Left renal pelvis (tissue), 4 donors: ENCODE measurements at places on chromosomes 7 and 10. TPM values are rescaled to one million over a fixed set of nuclear protein-coding genes. Genes with fewer than 3 reads are reported as not detected.

GRCh38 chr7:92793656-92794205 is 42.6 kb downstream of the CDK6 start:
- no peak for DNase-seq

DNA sequence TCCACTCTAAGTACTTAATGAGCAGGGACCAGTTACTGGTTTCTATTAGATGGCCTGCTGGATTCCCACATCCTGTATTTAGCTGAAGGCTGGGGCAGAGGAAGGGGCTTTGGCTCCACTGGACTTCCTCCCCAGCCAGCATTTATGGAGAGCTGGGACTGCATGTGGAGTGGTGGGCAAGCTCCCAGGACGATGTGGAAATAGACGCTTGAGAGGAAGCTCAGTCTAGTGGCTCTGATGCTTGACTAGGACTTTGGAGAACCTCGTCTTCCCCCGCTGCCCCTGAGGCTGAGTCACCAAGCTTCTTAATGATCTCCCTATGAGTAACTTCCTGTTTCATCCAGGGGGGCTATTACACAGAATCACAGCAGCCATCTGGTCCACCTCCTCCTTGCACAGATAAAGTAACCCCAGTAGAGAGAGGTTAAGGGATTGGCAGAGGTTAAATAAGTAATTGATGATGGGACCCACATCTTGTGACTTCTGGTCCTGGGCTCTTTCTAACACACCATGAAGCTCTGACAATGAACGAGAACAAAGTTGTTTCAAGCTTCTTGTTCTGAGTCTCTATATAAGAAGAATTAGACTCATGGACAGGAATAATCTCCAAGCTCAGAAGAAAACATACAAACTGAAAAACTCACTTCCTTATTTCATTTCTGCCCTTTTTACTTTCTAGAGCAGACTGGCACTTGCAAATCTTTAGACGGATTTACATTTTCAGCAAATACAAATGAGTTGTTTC is 126.2 kb downstream of the PRPF18 start:
- DNase-seq, result no peak

GRCh38 chr7:30249986-30250774 is 34.2 kb upstream of the ZNRF2 start:
- DNase-seq, result no peak

DNA sequence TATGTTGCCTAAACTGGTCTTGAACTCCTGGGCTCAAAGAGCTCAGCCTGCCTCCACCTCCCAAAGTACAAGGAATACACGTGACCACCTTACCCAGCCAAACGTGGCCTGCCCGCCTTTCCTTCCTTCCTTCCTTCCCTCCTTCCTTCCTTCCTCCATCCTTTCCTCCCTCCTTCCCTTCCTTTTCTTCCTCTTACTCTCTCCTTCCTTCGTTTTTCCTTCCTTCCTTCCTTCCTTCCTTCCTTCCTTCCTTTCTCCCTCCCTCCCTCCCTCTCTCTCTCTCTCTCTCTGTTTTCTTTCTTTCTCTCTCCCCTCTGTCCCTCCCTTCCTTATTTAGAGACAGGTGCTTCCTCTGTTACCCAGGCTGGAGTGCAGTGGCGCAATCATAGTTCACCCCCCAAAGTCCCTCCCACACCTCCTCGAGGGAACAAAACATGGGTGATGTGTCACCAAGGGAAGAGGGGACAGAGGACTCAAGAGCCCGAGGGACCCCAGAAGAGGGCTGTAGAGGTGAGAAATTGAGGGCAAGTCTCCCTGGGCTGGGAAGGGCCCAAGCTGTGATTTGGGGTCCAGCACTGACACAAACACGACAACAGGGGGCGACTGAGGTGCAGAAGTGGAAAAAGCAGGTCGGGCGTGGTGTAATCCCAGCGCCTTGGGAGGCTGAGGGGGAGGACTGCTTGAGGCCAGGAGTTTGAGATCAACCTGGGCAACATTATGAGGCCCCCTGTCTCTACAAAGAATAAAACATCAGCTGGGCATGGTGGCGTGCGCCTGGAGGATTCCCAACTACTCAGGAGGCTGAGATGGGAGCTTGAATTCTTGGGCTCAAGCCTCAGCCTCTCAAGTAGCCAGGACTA is 28.1 kb downstream of the EPHB4 start:
- DNase-seq, result no peak

- DNase-seq, result no peak
Observed at GRCh38 chr7:101397770-101398324, 35.2 kb downstream of the COL26A1 start.

- DNase-seq, result no peak
Observed at GRCh38 chr10:33288127-33288526, 46.3 kb downstream of the NRP1 start.

DNA sequence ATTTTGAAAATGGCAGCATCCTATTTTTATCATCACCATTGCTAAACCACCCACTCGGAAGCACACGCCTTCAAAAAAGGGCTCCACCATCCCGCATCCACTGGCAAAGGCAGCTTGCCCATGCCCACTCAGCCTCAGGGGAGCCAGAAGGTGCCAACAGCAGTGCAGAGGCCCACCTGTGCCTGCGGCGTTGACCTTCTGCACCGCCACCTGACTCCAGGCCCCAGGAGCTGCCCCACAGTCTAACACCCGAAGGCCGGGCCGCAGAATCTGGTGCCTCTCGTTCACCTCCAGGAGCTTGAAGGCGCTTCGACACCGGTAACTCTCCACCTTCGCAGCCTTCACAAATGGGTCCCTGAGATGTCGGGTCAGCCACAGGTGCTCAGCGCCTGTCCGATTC is 2.8 kb downstream of the MRM2 start:
- no peak for DNase-seq

DNA sequence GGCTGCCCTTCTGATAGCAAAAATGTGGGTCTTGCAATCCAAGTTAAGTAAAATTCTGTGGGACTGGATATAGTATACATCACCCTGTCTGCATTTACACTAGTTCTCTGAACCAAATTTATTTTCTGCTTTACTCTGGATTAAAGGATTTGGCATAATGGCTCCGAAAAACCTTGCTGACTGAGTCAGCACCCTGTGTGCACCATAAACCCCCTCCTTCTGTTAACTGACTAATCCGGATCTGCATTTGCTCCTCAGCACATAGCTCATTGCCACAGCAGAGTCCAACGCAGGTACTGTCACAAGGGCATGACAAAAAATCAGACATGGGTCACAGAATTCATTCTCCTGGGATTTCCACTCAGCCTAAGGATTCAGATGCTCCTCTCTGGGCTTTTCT is 1.3 kb downstream of the OR2A5 start:
- no peak for DNase-seq

GRCh38 chr7:121119047-121119446 is 130.5 kb downstream of the CPED1 start:
- DNase-seq, result no peak

The CCDC7 gene
- polyA plus RNA-seq, result 7.3 TPM

DNA sequence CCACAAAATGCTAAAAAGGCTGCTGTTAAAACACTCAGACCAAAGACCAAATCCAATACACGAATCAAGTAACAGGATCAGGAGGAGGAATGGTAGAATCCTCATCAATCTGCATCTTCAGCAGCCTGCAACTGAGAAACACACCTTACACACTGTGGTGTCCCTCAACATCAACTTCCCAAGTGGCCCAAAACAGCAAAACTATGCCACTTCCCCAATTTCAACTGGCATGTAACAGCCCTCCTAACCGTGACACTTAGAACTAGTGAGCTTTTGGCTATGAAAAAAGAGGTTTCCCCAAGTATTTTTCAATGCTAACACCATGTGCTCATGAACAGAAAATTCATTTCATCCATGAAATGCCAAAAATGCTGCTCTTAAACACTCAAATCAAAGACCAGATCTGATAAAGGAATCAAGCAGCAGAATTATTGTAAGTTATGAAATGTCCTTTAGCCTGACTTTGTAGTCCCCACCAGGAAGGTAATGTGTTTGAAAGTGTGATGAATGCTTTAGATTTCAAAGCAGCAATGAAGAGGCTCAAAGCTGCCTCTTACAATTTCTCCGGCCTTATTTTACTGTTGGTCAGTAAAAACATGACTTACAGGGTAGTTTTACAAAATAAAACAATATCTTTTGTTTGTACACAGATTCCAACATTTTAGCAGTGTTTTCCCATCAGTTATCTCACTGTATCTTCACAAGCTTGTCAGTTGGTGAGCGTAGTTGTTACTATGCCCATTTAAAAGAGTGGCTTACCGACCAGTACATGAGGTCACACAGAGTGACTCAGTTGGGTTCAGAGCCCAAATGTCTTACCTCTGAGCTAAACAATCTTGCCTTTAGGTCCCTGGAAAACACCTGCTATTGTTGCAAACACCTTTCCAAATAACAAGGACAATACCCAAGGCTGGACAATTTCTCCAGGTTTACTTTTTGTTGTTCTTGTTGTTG is 65.7 kb upstream of the ASAH2 start:
- DNase-seq, result no peak

GRCh38 chr10:34121125-34121753 is 693.9 kb downstream of the PARD3 start:
- DNase-seq, result no peak

GRCh38 chr10:46317889-46318288 is 31.1 kb downstream of the ANTXRL start:
- no peak for DNase-seq

The H2BK1 gene
- not detected for polyA plus RNA-seq

DNA sequence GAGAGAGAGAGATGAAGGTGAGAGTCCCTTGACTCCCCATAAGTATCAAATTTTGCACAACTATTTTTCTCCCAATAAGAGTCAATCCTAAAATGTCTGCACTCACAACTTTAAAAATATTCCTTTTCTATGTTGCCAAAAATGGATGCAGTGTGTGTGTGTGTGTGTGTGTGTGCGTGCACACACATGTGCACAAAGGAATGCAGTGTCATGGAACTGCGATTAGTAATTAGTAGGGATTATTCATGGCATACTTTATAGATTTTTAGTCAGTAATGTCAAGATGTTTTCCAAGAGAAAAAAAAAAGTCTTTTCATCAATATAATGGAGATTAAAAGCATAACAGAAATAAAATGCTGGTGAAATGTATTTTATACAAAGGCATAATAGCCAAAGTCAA is 179.1 kb upstream of the LRRTM3 start:
- DNase-seq, result no peak

- DNase-seq, result no peak
Observed at GRCh38 chr7:102417105-102417504, 16.3 kb upstream of the ORAI2 start.

DNA sequence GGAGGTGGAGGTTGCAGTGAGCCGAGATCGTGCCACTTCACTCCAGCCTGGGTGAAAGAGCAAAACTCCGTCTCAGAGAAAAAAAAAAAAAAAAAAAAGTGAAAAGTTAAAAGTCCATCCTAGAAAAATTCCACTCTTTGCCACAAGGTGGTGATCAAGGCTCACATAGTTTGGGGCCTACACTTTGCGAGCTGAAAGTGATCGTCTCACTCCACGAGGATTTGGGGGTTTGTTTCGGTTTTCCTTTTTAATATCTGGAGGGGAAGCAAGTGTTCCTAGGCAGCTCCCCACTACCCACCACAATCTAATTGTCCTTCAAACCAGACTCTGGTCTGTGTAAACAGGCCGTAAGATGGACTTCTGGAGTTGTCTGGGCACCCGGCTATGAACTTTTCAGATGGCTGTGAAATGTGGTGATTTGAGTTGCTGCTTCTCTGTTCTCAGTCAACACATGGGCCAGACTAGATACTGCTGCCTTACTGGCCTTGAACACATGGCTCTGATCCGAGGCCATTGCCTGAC is 27.1 kb downstream of the PRLHR start:
- no peak for DNase-seq

- DNase-seq, result no peak
Observed at GRCh38 chr7:7761340-7761973, 43.0 kb upstream of the RPA3 start.

DNA sequence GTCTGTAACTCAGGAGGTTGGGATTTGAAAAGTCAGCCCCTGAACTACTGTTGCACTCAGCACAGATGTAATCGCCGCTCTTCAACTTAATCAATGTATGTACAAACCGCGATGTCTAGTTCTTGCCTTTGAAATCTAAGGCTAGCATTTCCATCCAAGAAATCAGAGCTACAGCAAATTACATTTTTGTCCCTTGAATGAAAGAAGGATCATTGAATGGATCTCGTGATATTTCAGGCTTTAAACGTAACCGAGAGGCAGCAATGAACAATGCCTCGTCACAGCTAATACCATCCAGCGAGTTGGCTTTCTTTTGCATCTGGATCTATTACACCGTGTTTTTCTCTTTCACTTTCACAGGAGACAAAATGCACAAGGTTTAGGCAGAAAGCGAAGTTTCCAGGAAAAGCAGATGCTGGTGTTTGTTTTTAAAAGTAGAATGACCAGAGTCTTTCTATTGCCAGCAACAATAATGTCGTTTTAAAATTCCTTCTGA is 5.5 kb downstream of the SKIDA1 start:
- DNase-seq, result no peak

The APBB1IP gene
- 1.1 TPM for polyA plus RNA-seq

- DNase-seq, result no peak
Observed at GRCh38 chr7:111390000-111390399, 172.3 kb downstream of the IMMP2L start.

DNA sequence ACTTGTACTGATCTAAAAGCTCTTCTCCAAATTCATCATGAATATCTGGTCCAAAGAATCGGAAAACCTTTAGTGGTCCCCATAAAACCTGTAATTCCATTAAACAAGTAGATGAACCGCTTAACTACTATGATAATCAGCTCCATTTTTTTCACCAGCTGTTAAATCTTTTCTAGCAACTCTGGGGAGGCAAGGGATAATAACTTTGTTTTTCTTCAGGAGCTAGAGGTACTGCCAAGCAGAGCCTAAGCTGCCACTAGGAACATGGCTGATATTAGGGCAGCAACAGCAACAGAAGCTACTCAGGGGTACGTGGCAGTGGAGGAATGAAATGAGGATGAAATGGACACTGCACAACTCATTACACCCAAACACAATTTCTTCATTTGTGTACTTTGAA is 138.0 kb downstream of the SRPK2 start:
- DNase-seq, result no peak

The FZD1 gene
- 56.8 TPM for polyA plus RNA-seq

DNA sequence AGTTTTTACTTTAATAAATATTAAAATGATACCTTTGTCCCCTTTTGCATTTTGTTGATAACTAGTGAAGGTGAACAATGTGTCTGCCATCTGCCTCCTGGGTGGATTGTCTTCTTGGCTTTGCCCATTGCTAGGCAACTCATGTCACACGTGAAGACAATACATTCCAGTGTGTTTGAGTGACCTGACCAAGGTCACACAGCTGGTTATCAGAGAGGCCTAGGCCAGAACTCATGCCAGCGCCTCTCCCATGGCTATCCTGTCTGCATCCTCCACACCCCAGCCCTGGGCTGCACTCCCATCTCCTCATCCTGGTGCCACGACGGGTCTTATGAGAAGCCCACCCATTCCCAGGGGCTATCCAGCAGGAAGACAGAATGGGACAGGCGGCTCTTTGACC is 108.7 kb downstream of the PLCE1 start:
- DNase-seq, result no peak

GRCh38 chr7:129906700-129907099 is 46.1 kb downstream of the UBE2H start:
- DNase-seq, result no peak

The CNNM1 gene
- polyA plus RNA-seq, result 2.3 TPM

DNA sequence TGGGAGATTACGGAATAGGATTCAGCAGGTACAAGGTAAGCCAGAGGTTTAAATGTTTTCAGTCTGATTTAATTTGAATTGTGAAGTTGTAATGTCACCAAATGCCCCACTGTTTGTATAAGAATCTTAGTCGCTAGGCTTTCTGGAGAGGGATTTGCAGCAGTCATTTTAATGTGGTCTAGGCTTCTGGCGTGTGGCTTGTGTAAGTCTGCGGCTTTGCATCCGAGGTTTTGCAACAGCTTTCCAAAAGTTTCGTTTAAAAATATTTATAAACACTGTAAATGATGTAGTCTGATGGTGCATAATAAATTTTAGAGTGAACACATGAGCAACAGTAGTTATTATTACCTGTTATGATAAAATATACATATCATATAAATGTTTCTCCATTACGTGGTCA is 26.1 kb upstream of the BHLHA15 start:
- DNase-seq, result no peak
